Activated CD4-positive, alpha-beta T cell treated with anti-CD3 and anti-CD28 coated beads, Interleukin-2, amount 50 U/mL, for 16 hours (primary cell): ENCODE measurements at places on chromosomes 6 and 20.

GRCh38 chr6:42984924-42985475 is 630 bp downstream of the PPP2R5D start:
- DNase-seq, result no peak

- no peak for DNase-seq
These were observed 299.0 kb upstream of the STXBP5 start for GRCh38 chr6:146905181-146905704.

- DNase-seq, result no peak
These were observed 10.3 kb downstream of the CST3 start for GRCh38 chr20:23627501-23627900.

DNA sequence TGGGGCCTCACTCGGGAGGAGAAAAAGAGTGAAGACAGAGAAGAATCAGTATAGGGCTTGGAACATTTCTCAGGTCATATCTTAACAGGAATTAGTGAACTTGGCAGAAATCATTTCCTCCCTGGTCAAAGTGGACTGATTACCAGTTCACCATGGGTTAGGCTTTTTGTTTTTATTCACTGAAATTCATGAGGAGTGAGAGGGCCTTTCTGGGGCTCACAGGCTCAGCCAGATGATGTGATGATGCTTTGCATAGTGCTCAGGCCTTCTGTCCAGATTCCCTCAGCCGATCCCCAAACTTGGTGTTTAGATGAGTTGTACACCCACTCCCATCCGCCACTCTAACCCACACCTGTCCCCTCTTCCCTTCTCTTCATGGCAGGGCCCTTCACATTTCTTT is 32.5 kb downstream of the SRSF3 start:
- DNase-seq, result no peak

GRCh38 chr6:23590498-23591126 is 535.4 kb upstream of the NRSN1 start:
- no peak for DNase-seq

DNA sequence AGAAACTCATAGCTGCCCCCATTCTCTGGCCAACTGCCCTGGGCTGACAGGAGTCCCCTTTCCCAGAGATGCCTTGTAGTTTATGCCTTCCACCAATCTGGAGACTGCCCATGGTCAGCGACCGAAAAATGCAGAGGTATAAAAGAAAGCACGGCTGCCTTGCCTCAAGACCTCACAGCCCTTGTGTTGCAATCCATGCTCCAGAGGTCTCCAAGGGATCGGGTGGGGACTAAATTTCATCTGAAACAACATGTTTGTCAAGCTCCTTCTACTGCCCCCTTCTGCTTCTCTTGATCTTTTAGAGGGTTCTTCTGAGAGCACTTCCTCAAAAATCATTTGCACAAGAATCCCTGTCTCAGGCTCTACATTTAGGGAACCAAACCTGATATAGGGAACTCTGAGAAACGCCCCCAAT is 128.8 kb downstream of the PLCB1 start:
- no peak for DNase-seq
